ENCODE measurements at places on chromosomes 4 and X. TPM values are rescaled to one million over a fixed set of nuclear protein-coding genes. Genes with fewer than 3 reads are reported as not detected.

- DNase-seq, result no peak
These were observed 447.0 kb upstream of the GALNT7 start for GRCh38 chr4:172721659-172722058.

The PROM1 gene
- total RNA-seq, result under 0.01 TPM

- DNase-seq, result no peak
These were observed 186.0 kb downstream of the CRLF2 start for GRCh38 chrX:1026263-1027015.

The FAAH2 gene
- total RNA-seq, result 0.60 TPM

DNA sequence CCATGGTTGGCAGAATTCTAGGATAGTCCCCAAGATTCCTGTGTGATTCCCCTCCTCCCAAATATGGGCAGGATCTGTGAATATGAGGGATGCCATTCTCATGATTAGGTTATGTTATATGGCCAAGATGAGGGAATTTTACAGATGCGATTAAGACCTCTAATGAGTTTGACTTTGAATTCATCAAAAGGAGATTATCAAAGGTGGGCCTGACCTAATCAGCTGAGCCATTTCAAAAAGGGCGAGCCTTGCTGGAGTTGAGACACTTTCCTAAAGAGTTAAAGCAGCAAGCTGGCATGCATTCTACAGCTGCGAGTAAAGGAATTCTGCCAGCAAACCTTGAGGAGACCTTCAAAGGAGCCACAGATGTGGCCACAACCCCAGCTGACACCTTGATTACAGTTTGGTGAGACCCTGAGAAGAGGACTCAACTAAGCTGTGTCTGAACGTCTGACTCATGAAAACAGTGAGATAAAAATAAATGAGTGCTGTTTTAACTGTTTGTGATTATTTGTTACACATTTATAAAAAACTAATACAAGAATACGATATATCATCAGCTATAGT lies 31.7 kb upstream of the TMPRSS11D start:
- DNase-seq, result no peak

GRCh38 chrX:39729981-39730661 lies 367.6 kb downstream of the BCOR start:
- DNase-seq, result no peak
